Left cardiac atrium (tissue), 4 donors: ENCODE measurements at places on chromosomes 5 and 9.

DNA sequence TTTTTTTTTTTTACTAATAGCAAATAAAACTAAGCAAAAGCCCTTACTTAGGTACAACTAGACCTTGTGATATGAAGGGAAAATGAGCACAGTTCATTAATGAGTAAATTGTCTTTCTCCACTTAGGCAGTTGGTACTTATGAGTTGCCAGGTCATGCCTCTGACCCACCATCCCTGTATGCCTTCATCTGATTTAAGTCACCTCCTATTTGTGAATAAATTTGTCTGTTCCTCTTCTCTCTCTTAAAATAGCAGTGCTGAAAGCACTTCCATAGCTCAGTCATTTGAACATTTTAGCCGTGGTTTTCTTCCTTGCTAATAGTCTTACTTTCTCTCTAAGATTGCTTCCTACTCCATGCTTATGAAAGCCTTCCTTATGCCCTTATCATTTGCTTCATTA is 61.4 kb downstream of the SLC44A1 start:
- no peak for DNase-seq

- no peak for DNase-seq
Measured at GRCh38 chr5:124102486-124102885, 590.5 kb downstream of the CSNK1G3 start.

DNA sequence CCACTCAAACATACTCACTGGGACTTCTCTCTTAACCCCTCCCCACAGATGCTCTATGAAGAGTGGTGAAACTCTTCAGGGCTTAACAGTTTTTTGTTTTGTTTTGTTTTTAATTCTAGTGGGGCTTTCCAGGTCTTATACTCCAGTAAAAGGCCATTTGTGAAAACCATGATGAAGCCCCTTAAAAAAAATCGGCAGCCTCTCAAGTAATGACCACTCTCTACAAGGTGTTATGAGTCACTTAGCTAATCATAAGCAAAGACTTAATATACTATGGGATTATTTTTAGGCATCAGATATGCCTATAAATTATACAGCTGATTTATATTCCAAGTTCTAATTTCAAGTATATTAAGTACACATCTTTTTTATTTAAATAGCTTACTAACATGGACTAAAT is 607.9 kb downstream of the RAB3C start:
- DNase-seq, result no peak

GRCh38 chr9:124863371-124863871 is 1.5 kb downstream of the ARPC5L start:
- no peak for DNase-seq

- no peak for DNase-seq
Measured at GRCh38 chr5:125306741-125307140, 560.3 kb upstream of the ZNF608 start.

GRCh38 chr9:132366481-132366880 is 11.7 kb upstream of the SETX start:
- no peak for DNase-seq

- DNase-seq, result no peak
Measured at GRCh38 chr9:24351258-24351657, 194.4 kb downstream of the IZUMO3 start.

- DNase-seq, result no peak
Measured at GRCh38 chr5:135242866-135243555, 156.0 kb downstream of the MACROH2A1 start.
